ENCODE measurements at places on chromosomes 7 and 10.

DNA sequence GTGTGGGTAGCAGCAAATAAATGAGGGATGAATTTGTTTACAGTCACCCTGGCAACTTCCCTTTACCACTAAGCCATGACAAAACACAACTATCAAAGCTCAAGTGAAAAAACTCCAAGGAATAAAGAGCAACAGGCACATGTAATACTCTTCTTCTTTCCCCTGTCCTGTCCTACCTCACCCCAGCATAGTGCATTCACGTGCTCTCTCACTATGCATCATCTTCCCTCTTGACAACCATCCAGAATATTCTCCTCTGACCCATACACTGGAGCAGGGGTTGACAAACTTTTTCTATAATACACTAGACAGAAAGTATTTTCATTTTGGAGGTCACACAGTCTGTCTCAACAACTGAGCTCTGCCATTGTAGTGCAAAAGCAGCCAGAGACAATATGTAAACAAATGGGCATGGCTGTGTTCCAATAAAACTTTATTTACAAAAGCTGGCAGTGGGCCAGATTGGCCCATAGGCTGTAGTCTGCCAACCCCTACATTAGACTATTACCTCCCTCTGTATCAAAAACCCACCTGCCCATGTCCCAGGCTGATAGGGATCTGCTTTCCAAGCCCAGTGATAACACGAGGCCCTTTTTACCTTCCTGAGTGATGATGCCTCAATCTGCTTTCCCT, 354.5 kb downstream of the FGFR2 start:
- no peak for DNase-seq

DNA sequence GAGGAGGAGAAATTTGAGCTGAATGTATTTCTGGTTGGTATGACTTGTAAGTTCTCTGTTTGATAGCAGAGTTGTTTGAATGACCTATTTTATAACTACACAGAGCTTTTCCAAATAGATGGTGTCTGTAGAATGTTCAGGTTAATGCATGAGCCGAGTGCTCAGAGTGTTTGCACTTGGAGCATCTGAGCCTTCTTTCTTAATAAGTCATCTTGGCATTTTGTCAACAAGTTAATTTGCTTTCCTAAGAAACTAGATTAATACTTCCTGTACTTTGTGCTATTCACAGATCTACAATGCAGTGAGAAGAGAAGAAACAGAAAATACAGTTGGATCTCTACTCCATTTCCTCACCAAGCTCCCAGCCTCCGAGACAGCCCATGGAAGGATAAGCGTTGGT, 138.2 kb downstream of the PLCE1 start:
- DNase-seq: peak; percentile 20

- no peak for DNase-seq
Measured at GRCh38 chr7:75572396-75572795, 80.3 kb downstream of the SPDYE5 start.

DNA sequence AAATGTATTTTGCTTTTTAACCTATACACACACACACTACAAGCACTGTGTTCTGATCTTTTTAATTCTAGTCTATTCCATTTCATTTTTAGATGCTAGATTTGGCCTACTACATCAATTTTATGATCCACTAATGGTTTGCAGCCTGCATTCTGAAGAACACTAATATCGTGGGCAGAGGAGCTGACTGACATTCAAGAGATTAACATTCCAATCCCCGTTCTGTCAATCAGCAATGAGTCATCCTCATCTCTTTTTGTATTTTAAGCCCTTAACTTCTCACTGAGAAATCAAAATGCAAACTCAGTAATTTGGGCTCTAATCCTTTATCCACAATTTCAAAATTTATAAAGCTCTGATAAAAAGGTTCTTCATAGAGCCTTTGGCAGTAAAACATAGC, 47.1 kb upstream of the GAD2 start:
- DNase-seq: no peak

DNA sequence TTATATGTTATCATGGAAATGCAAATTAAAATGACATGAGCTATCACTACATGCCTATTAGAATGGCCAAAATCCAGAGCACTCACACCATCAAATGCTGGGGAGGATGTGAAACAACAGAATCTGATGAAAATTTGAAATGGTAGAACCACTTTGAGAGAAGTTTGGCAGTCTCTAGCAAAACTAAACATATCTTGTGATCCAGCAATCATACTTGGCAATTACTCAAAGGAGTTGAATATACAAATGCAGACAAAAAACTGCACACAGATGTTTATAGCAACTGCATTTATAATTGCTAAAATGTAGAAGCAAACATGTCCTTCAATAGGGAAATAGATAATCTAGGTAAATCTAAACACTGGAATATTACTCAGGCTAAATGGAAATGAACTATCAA, 1164.9 kb downstream of the DNAJB9 start:
- no peak for DNase-seq

- DNase-seq: no peak
Measured at GRCh38 chr10:34185998-34186397, 629.1 kb downstream of the PARD3 start.

DNA sequence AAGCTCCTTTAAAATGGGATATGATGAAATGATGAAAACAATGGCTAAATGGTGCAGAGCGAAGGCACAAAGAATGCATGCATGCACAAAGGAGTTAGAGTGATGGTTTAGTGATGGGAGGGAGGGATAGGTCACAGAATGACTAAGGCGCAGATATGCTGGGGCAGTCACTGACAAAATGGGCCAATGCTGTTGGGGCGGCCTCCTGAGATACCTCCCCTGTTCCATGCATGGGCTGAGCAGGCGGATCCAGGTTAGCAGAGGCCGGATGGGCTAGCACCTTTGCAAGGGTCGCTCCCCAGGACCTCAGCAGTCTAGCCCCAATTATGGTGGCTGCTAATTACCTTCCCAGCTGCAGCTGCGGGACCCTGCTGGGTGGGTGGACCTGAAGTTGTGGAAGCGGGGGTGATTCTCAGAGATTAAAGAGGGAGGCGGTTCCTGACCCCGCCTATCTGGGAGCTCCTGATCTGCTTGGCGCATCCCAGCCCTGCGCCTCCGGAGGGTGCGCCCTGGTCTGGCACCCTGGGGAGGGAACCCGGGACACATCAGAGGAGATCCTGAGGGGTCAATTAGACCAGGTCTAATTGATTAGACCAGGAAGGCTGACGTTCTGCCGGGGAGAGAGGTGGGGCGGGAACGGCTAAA, 175.0 kb downstream of the CYP26A1 start:
- DNase-seq: no peak
